ENCODE measurements at places on chromosomes 2 and 18. TPM values are rescaled to one million over a fixed set of nuclear protein-coding genes. Genes with fewer than 3 reads are reported as not detected.

DNA sequence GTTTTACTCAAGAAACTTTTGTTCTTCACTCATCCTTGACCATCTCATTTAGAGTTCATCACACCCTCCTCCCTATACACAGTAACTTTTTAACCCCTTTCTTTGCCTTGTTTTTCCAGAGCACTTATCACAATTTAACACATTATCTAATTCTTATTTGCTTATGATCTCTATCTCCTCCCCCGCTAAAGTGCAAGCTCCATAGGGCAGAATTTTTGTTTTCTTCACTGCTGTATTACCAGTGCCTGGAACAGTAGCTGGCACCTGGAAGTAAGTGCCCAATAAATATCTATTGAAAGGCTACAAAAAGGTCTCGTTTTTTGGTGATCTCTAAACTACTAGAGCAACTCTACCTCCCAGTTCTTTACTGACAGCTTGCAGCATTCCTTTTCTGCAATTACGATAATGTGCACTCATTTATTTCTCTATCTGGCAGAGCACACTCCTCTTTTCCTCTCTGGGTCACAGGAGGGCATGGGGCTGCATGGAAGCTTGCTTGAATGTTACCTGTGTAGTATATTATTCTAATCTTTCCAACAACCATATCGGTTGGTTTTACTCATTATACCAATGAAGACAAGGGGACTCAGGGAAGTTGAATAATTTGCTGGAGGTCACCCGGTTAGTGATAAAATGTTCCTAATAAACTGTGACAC is 57.4 kb upstream of the CHST9 start:
- ATAC-seq = no peak

- no peak for ATAC-seq
Measured at GRCh38 chr2:182019731-182020130, 34.1 kb downstream of the PPP1R1C start.

GRCh38 chr2:148935791-148936190 is 60.8 kb downstream of the KIF5C start:
- ATAC-seq = no peak

DNA sequence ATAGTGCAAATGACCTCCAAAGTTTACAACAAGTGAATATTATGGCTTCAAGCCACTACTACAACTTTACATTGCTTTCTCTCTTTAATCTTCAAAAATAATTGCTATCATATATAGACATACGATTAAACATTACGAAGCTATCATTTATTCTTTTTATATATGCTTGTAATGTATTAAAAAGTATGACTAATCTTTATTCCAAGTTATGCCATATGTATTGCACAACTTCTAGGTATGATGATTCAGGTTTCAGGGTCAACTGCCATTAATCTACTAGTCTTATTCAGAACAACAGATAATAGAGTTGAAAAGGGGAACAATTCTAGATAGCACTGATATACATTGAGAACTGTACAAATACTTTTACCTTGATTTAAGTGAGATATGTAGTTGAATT is 506.2 kb upstream of the TMEFF2 start:
- peak; percentile 25 for ATAC-seq

The SNED1 gene
- total RNA-seq = 3.9 TPM

DNA sequence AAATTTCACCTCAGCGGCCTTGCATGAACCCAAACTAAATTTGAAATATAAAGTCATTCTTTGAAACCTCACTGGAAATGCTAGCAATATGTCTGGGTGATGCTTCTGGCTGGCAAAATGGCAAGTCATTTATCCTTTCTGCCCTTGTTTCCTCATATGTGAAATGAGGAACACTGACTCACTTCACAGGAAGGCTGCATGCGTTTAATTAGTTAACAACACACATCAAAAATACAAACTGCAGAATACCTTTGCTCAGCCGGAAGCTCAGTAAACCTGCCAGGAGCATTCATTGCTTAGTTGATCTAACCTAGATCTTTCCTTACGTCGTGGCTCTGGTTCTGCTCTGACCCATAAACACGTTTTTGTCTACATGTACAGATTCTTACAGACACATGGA is 214.2 kb upstream of the ACVR2A start:
- peak; percentile 43 for ATAC-seq

The CPO gene
- total RNA-seq = not detected

The LPIN1 gene
- 33.6 TPM for total RNA-seq

DNA sequence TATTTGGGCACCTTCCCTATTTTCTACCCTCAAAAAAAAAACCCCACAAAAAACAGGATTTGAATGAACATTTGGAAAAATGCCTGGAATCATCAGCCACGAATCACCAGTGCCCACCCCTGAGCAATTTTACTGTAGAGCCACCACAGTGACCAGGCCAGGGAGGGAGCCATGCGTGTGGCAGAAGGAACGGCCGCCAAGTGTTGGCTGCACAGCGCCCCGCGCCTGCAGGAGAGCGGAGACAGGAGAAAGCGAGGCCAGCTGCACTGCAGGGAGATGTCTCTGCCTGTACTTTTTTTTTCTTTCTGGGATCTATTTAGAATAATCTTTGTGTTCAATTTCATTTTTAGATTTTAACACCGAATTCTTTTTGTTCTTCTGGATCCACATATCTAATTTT is 269.3 kb upstream of the RAB12 start:
- ATAC-seq = no peak

DNA sequence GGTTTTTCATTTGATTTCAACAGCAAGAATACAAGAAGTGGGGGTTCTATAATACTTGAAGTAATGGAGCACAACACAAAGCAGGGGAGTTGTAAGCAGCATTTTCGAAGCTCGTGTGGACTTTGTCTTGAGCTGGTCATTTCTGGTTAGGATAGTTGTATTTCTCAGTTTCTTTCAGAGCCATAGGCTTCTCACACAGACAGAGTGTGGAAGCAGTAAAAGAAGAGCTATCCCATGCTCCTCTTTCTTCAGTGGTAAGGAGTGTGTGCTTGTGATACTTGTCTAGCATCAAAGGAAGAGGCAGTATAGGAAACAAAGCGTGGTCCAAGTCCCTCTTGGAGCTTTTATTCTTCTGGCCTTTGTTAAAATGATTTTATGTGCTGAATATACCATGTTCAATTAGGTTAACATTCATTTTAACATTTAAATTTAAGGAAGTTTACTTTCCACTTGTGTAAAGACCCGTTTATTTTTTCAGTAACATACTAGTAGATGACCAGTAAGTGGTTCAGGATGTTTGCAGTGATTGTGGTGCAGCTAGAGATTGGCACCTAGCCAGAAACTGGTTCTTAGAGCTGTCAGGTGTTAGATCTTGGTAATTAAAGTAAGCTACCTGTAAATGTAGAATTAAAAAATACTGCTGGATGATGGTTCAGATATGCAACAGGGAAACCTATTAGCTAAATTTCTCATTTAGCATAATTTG is 14.6 kb downstream of the CCNYL1 start:
- no peak for ATAC-seq

DNA sequence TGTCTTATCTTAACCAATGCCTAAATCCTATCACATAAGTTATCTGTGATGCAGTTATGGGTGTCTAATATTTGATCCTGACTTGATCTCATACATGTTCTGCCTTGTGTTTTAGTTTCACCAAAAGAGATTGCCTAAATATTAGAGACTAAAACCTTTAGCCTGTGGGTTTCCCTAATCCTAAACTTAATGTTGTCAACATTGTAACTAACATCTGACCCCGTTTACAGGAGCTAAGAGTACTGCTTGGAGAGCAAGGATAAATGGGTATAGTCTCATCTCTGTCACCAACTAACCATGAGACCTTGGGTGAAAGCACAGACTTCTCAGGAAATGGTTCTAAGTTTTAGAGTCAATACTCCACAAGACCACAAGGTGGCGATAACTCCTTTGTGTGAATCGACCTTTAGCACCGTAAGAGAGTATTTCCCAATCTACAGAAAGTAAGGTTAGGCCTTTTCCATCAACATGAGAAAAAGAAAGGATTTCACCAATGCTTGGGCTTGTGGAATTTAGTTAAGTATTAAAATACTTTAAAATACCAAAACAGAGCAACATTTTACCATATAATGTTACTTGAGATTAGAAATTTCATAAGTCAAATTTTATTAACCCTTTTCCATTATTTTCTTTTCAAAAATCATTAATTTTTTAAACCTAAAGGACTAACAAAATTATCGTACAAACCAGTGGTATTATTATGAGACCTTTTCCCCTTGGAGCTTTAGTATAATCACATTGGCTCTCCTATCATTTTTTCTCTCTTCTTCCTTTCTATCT is 60.5 kb downstream of the G6PC2 start:
- peak; percentile 92 for ATAC-seq

DNA sequence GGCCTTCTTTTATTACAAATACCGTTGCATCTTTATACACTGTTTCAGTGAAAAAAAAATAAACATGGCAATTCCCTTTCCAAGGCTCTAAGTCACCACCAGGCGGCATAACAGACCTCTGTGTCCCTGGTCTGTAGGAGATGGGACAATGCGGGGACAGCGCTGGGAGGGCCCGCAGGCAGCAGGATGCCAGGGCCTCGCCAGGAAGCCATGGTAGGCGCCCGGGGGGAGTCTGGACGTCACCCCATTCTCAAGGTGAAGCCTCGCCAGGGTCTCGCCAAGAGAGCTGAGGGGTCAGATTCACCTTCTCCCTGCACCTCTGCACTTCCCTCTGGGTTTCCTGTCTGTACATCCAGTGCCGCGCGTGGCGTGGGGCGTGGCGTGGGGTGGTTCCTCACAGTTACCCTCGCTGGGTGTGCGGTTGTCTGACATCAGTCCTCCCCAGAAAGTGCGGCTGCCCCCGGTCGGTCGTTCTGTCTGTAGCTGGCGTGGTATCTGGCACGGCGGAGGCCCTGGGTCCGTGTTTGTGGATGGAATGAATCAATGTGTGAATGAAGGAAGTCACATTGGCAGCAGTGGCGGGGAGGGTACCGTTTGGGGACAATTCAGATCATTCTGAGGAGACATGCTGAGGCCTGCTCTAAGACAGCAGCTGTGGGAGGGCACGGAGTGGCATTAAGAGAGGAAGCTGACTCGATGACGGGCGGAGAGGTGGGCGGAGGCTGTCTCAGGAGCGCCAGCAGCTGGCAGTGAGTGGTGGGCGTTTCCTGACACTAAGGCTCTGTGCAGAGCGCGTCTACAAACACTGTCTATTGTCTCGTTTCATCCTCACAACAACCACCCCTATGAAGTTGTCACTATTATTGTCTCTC is 46.0 kb downstream of the LRRFIP1 start:
- ATAC-seq = peak; percentile 85

The AP1S3 gene
- total RNA-seq = 20.8 TPM

- no peak for ATAC-seq
Measured at GRCh38 chr2:211513446-211513845, 957.0 kb downstream of the CPS1 start.

- no peak for ATAC-seq
Measured at GRCh38 chr18:68796936-68797690, 767 bp upstream of the CCDC102B start.

The HOXD9 gene
- total RNA-seq = 1.1 TPM

DNA sequence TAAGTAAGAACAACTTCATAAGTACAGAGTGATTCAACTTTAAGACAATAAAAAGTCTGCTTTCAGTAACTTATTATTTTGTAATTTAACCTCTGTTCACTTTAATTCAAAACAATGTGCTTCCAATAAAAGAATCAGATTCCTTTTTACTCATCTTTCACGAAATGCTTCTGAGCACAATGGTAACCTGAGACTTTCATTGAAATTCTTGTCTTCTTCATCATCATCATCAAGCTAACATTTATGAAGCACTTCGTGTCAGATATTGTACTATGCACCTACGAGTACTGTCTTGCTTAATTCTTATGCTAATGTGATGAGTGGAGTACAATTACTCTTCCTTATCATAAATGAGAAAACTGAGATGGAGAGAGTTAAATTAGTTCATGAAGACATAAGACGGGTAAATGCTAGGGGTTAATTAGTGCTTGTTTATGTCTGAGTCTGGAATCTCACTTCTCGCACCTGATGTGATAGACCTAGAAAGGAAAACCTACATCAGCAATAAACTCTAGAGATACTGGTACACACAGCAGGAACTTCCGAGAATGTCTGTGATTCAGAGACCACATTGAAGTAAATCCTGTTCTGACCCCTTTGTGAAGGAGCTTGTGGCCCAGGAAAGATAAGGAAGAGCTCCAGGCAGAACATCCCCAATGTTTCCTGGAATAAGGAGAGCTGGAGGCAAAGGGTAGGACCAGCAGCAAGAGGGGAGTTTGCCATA is 227.6 kb upstream of the ETAA1 start:
- ATAC-seq = no peak

The EFHD1 gene
- total RNA-seq = 1.1 TPM

DNA sequence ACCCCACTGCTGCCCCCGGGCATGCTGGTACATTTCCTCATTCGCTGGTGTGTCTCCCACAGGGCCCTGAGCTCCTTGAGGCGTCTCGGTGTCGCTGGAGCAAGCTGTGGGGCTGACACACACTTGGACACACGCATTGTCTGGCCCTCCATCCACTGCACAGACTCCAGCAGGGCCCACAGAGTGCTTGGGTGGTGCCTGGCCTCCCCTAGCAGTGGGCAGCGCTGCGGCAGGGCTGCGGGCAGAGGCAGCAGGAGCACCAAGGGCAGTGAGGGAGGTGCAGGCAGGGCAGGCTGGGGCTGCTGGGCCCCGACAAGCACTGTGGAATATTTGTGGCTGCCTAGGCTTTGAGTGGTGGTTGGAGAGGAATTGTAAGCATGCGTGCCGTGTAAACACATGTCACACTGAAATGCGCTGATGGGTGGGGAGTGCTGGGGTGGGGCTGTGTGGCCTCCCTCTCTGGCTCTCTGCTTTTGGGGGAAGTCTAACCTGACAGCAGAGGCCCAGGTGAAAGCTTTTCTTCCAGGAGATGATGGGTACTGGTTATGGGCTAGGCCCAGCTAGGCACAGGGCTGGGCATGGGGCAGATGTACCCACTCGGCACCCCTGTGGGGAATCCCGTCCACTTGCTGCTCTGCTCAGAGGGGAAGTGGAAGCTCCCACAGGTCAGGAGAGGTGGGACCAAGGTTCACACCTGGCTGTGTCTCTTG is 55.5 kb upstream of the HS6ST1 start:
- ATAC-seq = peak; percentile 66

The PROKR1 gene
- total RNA-seq = not detected

The RAX gene
- total RNA-seq = not detected

DNA sequence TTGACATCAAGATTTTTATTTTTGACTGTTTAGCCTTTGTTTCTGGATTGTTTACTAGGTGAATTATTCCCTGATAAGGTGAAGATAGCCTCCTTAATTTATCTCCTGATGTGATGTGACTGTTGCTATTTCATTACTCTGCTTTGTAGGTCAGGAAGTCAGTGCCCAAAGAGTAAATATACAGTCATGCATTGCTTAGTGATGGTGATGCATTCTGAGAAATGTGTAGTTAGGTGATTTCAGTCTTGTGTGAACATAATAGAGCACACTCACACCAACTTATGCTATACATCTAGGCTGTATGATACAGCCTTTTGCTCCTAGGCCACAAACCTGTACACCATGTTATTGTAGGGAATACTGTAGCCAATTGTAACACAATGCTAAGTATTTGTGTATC is 102.4 kb upstream of the THUMPD2 start:
- ATAC-seq = peak; percentile 74

The NAB1 gene
- total RNA-seq = 45.2 TPM

DNA sequence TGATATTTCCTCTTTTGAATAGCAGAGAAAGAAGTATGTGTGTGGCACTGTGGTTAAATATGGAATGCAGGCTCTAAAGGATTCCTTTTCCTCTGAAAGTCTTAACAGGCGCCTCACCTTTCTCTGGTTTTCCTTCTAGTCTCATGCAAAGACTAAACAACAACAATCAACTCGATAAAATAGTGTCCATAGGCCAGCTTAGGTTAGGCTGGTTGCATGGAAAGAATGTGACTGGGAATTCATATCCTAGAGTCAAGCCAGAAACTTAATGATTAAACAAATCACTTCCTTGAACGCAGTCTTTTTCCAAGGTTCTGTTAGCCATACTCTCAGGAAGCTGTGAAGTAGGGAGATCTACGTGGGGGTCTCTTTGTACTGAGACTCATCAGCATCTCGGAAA is 800.8 kb upstream of the ID2 start:
- ATAC-seq = no peak
